ENCODE measurements at places on chromosomes 2 and 18.
A peak's percentile ranks its signal among the peaks of the same experiment; 100 is the strongest.

DNA sequence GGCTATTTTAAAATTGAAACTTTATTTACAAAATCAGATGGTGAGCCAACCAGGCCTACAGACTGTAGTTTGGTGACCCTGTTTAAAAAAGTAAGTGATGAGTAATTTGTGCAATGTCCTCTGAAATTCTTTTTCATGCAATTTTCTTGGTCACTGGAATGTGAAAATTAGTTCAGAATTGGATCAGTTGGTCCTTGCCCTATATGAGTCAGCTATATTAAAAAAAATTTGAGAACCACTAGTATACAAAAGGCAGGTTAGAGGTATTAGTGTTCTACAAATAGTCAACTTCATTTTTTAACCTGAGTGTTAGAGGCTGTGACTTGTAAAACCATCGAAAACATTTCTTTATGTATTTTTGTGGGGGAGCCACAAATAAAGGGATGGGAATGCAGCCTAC is 91.1 kb upstream of the NXPH2 start:
- no peak for DNase-seq

DNA sequence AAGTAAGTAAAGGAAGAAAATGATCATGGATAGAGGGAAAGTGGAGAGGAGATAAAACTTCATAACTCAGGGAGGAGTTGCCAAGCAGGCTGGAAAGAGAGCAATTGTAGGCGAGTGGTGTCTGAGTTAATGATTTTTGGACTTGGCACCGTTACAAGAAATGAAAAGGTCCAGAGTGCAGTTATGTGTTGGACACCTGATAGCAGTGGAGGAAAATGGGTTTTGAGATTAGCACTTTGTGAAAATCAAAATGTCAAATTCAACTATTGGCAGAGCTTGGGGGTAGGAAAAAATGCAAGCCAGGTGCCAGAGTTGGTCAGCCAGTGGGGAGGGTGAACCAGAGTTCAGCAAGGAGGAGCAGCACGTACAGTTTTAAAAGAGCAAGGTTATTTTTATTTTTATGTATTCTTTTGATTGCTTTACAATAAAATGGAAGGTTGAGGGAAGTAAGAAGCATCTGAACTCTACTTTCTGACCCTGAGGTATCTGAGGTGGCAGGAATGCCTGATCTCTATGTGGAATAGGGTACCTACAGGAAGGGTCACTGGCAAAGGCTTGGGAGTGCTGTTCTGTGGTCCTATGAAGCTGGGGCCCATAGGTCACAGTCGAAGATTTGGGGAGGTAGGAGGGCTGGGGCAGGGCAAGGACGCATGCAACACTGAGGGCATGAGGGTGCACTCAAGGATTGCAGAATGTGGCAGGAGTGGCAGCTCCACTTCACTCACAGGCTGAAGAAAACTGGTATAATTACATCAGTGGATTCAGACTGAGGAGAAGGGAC is 127.5 kb downstream of the CD8B2 start:
- DNase-seq, result no peak

DNA sequence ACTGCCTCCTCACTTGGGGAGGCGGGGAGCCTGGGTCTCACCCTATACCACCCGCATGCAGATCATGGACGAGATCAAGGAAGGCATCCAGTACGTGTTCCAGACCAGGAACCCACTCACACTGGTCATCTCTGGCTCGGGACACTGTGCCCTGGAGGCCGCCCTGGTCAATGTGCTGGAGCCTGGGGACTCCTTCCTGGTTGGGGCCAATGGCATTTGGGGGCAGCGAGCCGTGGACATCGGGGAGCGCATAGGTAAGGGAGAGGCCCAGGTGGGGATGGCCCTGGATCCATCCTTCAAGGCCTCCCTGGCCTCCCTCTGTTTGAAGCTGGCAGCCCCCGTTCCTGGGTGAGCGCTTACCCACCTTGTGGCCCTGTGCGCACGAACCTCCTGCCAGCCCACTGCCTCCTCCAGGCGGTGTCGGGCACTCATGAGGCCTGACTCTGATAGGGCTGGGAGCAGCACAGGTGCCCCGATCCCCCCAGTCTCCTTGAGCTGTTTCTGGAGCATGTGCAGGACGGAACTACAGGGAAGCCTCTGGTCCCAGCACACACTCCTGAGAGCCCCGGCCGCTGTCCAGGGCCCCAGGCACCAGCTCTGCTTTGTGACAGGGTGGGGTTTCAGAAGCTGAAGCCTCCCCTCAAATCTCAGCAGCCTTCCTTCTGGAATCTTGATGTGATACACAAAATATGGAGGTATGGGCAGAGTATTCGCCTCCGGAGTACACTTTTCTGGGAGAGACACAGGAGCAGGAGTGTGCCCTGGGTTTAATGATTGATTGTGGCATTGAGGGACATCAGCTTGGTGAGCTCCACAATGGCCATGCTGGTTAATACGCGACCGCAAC is 708 bp downstream of the AGXT start:
- DNase-seq, result no peak

DNA sequence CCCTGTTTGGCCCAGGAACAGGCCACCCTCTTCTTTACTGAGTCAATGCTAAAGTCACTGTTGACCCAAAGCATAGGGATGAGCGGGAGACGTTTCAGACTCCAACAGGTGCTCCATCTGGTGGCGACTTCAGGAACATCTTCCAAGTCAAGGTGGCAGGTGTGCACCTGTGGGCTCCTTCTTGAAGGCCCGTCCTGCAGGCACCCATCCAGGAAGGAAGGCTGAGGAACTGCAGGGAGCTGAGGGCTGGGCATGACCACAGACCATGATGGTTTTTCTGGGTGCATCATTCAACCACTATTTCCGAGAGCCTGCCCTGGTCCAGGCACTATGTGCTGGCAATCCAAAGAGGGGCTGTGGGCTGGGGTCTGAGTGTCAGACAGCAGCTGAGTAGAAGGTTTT is 142.8 kb downstream of the NDUFA10 start:
- no peak for DNase-seq

GRCh38 chr2:184597571-184597991 is 748 bp upstream of the ZNF804A start:
- no peak for DNase-seq

- DNase-seq, result no peak
Observed at GRCh38 chr2:135689679-135690078, 52.0 kb upstream of the UBXN4 start.

DNA sequence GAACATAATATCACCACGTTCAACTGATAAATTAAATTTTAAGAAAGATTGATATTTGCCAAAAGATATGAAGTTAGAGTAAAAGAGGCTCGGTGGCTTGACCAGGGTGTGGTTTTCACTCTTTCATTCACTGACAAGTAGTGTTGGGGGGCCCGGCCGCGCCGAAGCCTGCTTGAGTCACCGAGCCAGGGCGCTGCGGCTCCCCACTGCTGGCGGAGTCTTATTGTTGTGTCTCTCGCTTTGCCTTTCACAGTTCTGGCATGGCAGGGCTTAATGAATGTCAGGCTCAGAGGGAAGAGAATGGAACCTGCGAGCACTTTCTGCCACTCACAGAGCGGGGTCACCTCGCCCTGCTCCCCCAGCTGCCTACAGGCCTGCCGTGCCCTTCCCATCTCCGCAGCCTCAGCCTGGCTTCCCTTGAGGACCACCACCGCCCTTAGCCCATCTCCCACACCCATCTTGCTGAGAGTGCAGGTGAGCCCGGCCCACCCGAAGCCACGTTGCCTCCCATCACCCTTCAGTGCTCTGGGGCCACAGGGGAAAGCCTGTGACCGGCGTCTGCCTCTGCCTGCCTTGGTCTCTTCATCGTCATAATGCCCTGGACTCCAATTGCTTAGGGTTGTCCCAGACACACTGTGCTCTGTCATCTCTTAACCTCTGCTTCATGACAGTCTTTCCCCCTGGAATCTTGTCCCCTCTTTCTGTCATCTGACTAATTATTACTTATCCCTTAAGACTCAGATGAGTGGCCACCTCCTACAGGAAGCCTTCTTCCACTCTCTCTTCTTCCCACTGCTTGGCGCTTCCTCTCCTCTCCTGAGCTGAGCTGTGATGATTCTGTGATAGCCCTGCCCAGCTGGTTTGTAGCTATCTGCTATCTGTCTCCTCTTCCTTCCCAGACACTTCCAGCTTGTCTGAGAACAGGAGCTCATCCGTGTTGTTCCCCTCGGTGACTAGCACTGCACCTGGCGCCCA is 142.5 kb downstream of the FAM210A start:
- DNase-seq, result no peak

DNA sequence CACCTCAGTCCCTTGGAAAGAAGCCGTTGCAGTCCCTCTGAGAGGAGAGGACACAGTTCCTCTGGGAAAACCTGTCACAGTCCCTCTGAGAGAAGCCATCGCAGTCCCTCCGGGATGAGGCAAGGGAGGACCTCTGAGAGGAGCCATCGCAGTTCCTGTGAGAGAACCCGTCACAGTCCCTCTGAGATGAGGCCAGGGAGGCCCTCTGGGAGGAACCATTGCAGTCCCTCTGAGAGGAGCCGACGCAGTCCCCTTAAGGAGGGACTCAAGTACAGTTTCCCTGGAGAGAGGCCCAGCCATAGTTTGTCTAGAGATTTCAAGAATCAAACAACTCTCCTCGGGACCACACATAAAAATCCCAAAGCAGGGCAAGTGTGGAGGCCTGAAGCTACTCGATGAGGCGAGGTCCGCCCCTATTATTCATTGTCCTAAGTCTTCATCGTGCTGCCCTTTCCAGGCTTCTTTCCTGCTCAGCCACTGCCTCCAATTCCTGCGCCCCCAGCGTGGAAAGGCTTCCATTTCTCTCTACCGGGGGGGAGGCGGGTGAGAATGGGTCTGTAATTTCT is 630 bp upstream of the ZNF512 start:
- DNase-seq, result no peak

DNA sequence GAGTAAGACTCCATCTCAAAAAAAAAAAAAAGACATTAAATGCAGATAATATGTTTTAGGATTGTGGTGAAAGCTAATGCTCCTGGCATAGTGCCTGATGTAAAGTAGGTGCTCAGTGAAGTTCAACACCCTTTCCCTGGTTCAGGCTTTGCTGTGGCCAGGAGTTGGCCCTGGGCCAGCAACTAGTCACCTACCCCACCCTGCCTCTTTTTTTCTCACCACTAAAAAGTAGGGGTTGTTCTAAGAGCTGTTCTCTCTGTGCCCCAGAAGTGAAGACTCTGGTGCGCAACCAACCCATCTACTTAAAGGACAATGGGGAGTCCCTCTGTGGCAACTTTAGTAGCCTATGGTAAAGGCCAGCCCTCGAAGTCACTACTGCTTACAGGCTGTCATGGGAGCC is 75.9 kb downstream of the DNMT3A start:
- DNase-seq, result no peak

DNA sequence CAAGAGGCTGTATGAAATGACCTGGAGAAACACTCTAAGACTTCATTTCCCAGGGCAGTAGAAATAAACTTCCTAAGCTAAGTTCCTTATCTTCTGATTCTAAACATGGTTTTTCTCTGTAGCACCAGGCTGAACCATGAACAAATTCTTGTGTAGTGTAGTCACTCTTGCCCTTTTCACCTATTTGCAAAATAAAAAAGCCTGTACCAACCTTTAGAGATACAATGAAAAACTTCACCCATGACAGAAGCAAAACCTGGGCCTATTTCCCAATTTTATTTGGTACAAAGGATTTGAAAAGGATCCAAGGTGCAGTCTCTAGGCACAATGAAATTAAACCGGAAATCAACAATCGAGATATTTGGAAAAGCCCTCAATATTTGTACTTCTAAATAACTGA is 43.6 kb downstream of the POLR1A start:
- DNase-seq, result no peak

- DNase-seq, result no peak
Observed at GRCh38 chr18:13035249-13035914, 44.2 kb downstream of the CEP192 start.

DNA sequence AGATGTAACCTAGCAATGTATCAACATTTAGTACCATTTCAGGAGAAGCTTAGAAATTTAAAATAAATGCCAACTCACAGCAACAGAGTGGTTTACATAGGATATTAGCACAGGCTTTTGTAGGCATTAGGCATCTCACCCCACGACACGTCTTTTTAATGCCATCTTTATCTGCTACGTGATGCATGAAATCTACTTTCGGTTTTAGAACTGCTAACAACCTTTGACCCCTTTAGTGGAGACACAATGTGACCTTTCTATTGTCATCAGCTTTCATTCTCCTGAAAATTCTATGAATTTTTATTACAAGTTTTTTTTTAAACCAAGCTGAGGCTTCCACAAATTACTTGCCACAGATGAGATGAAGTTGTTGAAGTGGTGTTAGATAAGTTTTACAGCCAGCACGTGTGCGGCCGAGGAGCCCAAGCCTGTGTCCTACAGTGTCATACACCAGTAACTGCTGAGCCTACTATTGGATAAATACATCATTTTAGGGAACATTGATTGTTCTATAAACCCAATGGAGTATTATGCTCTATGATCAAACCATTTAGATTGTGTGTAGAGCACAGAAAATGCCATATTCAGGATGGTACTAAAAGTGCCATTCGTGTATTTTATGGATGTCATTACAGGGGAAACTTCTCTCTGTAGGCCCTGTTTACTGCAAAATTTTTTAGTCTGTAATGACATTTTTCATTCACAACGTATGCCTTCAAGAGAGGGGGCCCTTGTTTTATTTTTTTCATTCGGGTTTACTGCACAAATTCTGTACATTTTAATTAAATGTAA is 151.6 kb downstream of the PTGR3 start:
- no peak for DNase-seq

- DNase-seq, result no peak
Observed at GRCh38 chr2:88210132-88211002, 40.2 kb downstream of the THNSL2 start.

DNA sequence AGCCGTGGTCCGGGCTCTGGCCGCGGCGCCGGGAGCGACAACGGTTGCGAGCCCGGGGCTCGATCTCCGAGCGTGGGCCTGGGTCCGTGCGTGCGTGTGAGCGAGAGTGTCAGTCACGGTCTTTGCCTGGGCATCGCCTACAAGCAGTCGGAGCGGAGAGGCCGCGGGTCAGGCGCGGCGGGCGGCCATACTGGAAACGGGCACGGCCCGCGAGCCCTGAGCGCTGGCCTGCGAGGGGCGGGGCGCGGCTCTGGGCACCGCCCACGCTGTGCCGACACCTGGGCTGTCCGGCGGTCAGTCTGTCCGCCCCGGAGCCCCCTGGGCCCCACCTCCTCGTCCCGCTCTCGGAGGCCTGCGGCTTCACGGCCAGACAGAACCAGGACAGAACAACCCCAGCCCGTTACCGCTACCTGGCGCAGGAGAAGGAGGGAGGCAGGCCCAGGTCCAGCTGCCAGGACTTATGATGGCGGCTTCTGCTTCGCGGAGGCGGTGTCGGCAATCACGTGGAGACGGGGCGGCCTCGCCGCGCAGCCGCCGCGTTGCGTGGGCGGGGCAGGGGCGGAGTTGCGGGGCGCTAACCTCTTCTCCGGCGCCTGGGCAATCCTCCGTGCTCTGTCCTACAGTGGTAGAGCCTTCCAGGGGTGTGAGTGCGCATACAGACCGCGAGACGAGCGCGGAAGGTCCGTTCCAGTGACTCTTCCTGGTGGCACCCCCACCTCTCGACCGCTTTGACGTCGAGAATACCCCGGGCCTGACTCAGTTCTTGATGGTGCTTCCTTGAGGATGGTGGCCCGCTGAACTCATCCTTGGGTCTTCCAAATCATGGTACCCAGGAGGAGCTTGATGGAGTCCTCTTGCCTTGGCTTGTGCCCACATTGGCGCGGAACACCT is at the start of gene TMEM131:
Gene TMEM131, minus strand, starts transcription at position 215 of the 891 bp plus-strand sequence. CDS start 286 bp downstream, outside the sequence.
- peak; percentile 93 for DNase-seq

GRCh38 chr2:23360571-23361125 is 24.3 kb upstream of the KLHL29 start:
- no peak for DNase-seq

GRCh38 chr18:34595690-34596089 is 114.4 kb upstream of the DTNA start:
- DNase-seq, result no peak
